Mucosa of descending colon (tissue), 3 donors: ENCODE measurements at places on chromosomes 3 and 15. TPM values are rescaled to one million over a fixed set of nuclear protein-coding genes. Genes with fewer than 3 reads are reported as not detected.

DNA sequence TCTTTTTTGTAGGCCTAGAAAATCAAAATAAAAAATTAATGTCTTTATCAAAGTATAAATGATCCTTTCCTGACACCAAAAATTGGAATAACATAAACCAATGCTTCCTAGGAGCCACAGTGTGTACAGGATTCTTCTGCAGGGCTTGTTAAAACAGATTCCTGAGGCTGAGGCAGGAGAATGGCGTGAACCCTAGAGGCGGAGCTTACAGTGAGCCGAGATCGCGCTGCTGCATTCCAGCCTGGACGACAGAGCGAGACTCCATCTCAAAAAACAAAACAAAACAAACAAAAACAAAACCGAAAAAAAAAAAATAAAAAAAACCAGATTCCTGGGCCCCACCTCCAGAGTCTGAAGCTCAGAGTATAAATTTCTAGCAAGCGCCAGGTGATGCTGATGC lies 78.0 kb downstream of the PEX5L start:
- DNase-seq = no peak

DNA sequence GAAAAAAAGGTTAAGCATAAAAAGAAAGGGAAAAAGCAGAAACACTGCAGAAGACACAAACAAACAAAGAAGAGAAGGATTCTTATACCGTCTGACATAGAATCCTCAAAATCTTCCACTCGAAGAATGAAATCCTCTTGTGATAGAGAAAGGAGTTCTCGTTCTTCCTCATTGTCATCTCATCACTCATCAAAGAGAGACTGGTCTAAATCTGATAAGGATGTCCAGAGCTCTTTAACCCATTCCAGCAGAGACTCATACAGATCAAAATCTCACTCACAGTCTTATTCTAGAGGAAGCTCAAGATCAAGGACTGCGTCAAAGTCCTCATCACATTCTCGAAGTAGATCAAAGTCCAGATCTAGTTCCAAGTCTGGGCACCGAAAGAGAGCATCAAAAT lies 16.5 kb upstream of the ZBTB47 start:
- no peak for DNase-seq

DNA sequence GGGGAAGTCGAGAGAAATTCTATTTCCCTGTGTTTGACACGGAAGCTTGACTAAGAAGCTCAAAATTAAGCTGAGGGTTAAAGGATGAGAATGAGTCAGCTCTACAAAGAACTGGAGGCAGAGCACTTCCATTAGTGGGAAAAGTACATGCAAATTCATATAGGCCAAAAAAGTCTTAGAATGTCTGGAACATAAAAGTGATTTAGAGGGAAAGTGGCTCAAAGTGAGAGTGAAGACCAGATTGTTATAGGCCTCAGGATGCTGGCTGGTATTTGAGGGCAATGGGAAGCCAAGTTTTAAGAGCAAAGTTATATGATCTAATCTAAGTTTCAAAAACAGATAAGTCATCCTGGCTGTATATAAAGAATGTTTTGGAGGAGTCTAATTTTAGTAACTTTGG lies 857.3 kb downstream of the NAALADL2 start:
- no peak for DNase-seq

The SLC9C1 gene
- 0.34 TPM for total RNA-seq

DNA sequence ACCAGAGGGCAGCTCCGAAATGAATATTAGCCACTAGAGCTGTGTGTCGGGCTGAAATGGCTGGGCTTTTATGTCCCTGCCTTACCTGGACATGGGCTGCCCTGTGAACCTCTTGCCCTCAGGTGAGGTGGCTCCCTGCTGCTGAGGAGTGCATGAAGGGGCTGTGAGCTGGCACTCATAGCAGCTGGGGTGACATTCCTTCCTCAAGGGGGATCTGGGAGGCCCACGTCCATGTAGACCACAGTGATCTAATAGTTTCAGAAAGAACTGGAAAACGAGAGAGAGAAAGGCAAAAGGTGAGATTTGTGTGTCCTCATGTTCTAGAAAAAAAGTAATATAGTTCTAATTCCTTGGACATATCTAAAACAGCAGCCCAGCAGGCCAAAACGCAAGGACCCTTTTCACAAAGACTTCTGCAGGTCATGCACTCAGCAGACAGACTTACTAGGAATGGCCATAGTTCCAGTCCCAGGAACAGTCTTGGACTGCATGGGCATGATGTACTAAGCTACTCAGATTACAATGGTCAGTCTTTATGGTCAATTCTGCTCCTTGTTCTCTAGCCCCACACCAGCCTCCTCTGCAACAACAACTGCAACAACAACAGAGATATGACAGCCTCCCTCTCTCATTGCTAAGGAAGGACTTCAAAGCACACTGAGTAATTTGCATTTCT lies 10.8 kb upstream of the SLC24A5 start:
- no peak for DNase-seq

GRCh38 chr3:36312351-36312750 lies 68.0 kb upstream of the STAC start:
- no peak for DNase-seq

The MAN2C1 gene
- 239 TPM for total RNA-seq

GRCh38 chr3:131802029-131802428 lies 232.8 kb downstream of the CPNE4 start:
- DNase-seq = no peak

GRCh38 chr3:149245738-149246451 lies 24.3 kb upstream of the CP start:
- DNase-seq = no peak
